Vagina (tissue), 2 donors: ENCODE measurements at places on chromosomes 5 and 9.

DNA sequence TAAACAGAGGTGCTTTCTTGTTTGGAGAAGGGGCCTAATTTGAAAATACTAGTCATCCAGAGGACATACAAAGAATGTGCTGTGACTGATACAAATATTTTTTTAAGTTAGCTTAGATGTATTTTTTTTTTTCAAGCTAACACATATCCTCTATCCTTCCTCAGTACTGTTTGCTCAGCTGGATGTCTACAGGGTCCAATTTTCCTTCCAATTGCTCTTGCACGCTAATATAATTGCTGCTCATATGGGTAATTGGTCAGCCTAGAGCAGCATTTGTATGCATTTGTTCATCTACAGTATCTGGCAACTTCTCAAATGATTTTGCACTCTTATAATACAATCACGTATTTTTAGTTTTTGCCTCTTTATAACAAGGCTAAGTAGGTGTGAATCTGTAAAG, 84.7 kb downstream of the ZDHHC21 start:
- no peak overlapping the region for H3K27ac ChIP-seq
- DNase-seq, result no peak
- no peaks in the 10 kb centered on the region for H3K36me3 ChIP-seq
- H3K4me1 ChIP-seq, result no peaks in the 10 kb centered on the region
- no peaks in the 10 kb centered on the region for H3K27me3 ChIP-seq

DNA sequence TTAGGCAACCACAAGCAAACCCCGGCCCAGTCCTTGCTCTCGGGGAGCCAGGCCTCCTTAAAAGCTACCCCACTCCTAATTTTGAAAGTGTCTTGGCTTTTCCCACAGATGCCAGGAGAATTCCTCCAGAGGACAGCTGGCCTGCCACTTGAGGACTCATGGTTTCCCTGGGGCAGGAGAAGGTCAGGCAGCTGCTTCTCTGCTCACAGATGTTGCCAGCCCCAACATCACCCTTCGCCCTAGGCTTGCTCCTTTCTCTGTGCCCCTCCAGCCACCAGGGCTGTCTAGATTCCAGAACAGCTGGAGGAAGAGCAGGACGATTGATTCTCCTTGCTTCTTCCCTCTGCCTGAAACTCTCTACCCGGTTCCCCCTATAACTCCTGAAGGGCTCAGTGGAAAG, 8.5 kb downstream of the GGTA1 start:
- H3K36me3 ChIP-seq, result no peaks in the 10 kb centered on the region
- no peak overlapping the region for H3K27ac ChIP-seq
- no peaks in the 10 kb centered on the region for H3K27me3 ChIP-seq
- peaks cover 9% of the 10 kb centered on the region for H3K4me1 ChIP-seq
- H3K4me3 ChIP-seq, result no peak overlapping the region
- DNase-seq, result no peak

- no peak for DNase-seq
- no peaks in the 10 kb centered on the region for H3K36me3 ChIP-seq
- no peak overlapping the region for H3K4me3 ChIP-seq
- H3K27ac ChIP-seq, result no peak overlapping the region
- H3K4me1 ChIP-seq, result no peaks in the 10 kb centered on the region
Measured at GRCh38 chr5:155052532-155052931, 39.0 kb downstream of the KIF4B start.

DNA sequence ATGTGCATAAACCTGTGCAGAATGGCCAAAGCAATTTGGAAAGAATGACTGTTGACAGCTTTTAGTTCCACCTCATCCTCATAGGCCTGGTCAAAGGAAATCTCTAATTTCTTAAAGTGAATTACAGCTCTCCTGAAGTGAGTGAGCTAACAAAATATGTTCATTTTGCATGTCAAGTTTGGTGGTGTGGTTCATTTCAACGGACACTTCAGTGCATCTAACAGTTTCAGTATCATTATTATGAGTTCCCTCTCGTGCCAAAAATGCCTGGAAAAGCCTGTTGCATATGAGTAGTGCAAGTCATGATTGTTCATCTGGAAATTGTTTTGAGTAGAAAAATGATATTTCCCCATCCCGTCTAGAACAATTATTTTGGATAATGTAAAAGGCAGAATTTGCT, 53.2 kb upstream of the HMHB1 start:
- H3K4me1 ChIP-seq, result no peaks in the 10 kb centered on the region
- no peaks in the 10 kb centered on the region for H3K36me3 ChIP-seq
- no peak for DNase-seq
- H3K27ac ChIP-seq, result no peak overlapping the region
- no peaks in the 10 kb centered on the region for H3K27me3 ChIP-seq

DNA sequence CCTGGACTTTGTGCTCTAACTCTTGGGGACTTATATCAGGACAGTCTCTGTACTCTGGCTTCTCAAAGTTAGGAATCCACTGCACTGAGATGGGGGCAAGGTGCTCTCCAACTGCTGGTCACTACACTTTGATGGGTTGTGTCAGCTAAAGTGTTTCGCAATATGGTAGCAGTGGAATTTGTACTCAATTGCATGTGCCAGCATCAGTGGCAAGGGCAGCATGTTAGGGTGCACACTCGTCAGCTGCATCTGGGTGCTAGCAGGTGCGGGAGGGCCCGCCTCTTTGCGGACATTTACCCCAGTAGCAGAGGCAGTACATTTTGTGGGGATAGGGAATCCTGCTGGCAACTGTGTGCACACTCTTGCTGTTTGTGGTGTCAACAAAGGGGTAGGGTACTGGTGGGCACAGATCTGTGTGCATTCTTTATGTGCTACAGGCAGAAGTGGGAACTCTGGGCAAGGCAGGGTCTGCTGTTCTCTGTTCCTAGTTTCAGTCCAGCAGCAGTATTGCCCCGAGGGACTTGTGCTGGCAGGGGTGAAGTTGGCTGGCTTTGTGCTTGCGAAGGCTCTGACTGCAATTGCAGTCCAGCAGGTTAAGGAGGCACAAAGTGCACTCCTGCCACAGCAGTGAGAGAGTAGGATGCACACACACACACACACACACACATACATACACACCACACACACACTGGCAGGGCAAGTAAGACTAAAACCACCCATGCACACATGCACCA, 924.8 kb upstream of the CDH9 start:
- H3K4me3 ChIP-seq, result no peak overlapping the region
- no peak for DNase-seq
- H3K4me1 ChIP-seq, result no peaks in the 10 kb centered on the region
- no peaks in the 10 kb centered on the region for H3K36me3 ChIP-seq
- H3K27ac ChIP-seq, result no peak overlapping the region
- no peaks in the 10 kb centered on the region for H3K27me3 ChIP-seq

DNA sequence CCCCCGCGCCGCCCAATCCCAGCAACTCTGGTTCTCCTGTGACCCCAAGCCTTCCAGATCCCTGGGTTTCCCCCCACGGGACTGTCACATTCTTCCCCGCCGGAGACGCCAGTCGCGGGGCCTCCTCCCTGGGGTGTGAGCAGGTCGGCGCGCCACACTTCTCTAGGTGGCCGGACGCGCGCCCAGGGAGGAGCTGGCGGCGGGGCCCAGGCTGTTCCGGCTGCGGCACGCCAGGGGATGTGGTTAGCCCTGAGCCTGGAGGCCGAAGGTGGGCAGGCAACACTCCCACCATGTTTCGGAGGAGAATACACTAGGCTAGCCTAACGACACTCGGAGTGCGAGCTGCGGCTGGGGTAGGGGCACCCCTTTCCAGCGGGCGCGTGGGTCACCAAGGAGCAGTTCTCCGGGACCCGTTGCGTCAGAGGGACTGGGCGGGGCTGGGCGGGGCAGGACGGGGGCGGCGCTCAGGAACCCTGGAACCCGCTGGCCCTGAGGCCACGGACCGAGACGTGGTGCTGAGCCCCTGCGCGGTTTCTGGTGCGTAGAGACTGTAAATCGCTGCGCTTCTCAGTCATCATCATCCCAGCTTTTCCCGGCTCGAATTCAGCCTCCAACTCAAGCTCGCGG, at the start of gene SLC27A6:
SLC27A6 (plus strand) TSS at position 478 of the 627 bp plus-strand sequence. CDS start 650 bp downstream, outside the sequence.
- H3K27me3 ChIP-seq, result no peaks in the 10 kb centered on the region
- H3K36me3 ChIP-seq, result no peaks in the 10 kb centered on the region
- no peak for DNase-seq

DNA sequence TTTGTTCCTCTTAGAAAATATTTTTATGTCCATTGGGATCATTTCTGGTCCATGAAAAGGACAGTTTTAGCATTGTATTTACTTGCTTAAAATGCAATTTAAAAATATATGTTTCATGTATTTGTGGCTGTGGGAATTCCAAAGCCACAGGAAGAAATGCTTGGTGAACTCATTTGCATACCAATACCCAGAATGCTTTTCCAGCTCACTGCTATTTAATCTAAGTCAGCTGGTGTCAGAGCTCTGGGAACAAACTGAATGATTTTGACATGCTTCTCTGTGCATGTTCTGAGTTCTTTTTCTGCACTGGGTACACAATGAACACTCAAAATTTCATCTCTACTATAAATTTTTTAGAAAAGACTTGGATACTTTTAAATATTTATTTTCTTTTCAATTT, 482.8 kb upstream of the ARRDC3 start:
- no peak for DNase-seq
- H3K36me3 ChIP-seq, result no peaks in the 10 kb centered on the region
- H3K4me1 ChIP-seq, result no peaks in the 10 kb centered on the region
- no peak overlapping the region for H3K27ac ChIP-seq
- H3K27me3 ChIP-seq, result no peaks in the 10 kb centered on the region
